RWPE1 (cell line): ENCODE measurements at places on chromosomes 1 and 21.
A peak's percentile ranks its signal among the peaks of the same experiment; 100 is the strongest.

DNA sequence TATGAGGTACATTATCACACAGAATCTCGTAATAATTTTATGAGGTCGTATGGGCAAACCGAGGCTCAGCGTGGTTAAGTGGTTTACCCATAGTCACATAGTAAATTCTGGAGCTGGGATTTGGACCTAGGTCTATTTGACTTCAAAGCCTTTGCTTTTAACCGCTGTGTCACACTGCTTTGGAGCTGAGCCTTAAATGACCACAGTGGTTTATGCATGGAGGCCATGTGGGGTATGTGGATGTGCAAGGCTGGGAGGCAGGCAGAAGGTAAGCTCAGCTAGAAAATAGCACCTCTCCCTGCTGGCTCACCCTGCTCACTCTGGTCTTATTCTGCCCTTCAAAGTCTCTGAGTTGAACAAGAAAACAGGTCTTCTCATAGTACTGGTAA, 269.5 kb downstream of the TRABD2B start:
- no peak for DNase-seq

GRCh38 chr1:171218661-171219060, 29.6 kb upstream of the FMO1 start:
- DNase-seq = no peak

DNA sequence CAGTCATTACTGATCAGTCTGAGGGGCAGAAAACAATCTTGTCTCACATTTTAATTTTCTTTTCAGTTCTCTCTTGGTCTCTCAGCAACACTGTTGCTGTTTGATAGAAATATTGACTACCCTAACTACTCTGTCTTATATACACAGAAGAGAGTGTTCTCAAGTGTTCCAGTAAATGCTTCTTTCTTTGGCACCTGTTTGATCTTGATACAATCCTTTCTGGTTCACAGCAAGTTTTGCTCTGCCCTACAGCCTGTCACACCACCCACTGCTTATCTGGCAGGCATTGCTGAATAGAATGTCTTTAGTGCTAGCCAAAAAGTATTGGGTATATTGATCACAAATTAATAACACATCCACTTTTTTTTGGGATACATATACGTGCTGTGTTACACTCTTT, 75.7 kb upstream of the WLS start:
- DNase-seq = no peak

- peak; percentile 76 for DNase-seq
These were observed 1.5 kb downstream of the AJAP1 start for GRCh38 chr1:4655674-4656532.

- no peak for DNase-seq
These were observed 1.8 kb downstream of the C1orf53 start for GRCh38 chr1:197904126-197904787.

DNA sequence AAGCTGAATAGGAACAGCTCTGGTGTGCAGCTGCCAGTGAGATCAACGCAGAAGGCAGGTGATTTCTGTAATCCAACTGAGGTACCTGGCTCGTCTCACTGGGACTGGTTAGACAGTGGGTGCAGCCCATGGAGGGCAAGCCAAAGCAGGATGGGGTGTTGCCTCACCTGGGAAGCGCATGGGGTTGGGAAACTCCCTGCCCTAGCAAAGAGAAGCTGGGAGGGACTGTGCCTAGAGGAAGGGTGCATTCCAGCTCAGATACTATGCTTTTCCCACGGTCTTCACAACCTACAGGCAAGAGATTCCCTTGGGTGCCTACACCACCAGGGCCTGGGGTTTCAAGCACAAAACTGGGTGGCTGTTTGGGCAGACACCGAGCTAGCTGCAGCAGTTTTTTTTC, 183.2 kb downstream of the DNM3 start:
- no peak for DNase-seq

- DNase-seq = no peak
These were observed 54.9 kb downstream of the ACBD3 start for GRCh38 chr1:226131639-226132038.
